Stimulated activated CD8-positive, alpha-beta memory T cell treated with anti-CD3 and anti-CD28 coated beads, Interleukin-4, amount 100 ng/mL, for 4 hours (primary cell): ENCODE measurements at places on chromosomes 7 and 10.
A peak's percentile ranks its signal among the peaks of the same experiment; 100 is the strongest.

DNA sequence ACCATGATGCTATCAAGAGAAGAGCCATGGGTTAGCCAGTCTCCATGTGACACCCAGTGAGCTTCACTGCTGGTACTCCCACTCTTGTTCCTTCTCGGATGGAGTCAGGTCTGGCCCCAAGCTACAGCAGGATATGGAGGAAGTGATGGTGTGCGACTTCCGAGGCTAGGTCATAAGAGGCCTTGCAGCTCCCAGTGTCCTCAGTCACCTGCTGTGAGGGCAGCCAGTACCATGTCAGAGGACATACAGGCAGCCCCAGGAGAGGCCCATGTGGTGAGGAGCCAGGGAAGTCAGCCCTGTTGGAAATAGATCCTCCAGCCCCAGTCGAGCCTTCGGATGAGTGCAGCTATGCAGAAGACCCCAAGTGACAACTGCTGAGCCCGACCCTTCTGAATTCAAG lies 237.0 kb downstream of the EBF3 start:
- DNase-seq = no peak

DNA sequence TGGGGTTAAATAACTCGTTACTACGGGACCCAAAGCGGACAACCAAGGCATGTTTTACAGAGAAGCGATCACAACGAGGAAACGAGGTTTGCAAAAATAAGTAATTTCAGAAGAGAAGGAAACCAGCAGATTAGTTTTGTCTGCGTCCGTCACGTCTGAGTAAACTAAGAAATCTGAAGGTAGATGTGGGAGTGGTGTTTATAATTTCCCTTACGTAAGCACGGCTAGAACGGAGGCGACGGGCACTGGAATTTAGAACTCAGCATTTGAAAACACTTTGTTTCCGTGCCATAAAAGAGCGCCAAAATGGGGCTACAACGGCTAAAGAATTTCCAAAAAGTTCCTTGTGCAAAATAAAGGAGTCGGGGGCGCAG lies 718 bp upstream of the UMAD1 start:
- no peak for DNase-seq

GRCh38 chr10:126197036-126197543 lies 191.2 kb downstream of the ADAM12 start:
- DNase-seq = no peak

DNA sequence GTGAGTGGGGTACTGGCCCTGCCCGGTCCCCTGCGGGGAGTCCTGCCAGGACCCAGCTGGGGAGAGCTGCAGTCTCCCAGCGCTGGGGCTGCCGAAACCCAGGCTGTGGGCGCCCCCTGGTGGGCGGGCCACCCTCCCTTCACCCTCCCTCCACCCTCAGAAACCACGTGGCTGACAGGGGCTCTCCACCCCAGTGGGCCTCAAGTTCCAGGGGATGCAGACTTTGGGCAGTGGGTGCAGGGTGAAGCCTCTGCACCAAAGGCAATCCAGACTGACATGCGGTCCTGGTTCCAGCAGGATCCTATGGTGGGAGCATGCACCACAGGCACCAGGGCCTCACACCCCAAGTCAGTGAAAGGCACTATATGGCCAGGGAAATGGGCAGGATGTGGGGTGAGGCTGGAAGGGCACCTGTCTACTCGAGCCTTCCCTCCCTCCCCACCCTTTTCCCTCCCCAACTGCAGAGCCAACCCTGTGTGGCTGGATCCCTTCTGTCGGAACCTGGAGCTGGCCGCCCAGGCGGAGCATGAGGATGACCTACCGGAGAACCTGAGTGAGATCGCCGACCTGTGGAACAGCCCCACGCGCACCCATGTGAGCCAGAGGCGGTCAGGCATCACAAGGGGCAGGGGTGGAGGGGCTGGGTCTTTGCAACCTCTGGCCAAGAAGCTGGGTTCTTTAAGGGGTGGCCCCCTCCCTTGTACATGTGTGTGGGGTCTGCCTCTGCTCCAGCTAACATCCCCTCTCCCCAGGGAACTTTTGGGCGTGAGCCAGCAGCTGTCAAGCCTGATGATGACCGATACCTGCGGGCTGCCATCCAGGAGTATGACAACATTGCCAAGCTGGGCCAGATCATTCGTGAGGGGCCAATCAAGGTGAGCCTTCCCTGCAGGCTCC lies 38.8 kb downstream of the PSAP start:
- peak; percentile 62 for DNase-seq

DNA sequence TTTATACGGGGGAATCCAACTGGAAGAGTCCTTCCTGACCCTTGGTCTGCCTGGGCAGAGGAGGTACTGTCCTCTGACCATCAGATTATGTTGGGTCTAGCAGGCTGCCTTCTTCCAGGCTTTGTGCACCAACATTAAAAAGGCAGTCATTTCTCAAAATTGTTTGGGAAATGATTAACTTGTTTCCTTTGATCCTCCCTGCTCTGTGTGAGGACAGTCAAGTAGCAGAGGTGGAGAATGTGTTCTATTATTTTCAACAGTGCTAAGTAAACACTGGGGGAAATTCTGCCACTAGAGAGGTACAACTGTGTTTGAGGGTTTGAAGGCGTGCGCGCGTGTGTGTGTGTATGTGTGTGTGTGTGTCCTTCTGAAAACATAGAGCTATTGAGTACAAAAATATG lies 20.6 kb downstream of the ACSL5 start:
- no peak for DNase-seq

DNA sequence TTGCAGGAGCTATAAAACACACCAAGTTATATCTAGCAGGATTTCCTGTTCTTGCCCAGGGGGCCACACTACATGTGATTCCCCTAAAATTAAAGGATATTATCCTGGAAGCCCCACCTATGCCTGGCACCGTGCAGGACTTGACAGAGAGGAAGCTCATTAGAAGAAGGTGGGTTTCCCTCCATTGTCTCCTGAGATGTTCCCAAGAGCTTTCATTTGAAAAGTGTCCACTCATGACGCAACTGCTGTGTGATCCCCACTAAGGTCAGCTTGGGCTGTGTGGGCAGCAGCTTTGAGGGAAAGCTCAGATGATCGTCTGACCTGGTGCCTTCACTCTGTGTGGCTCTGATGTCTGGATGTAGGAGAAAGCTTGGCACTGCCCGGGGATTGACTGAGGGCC lies 53.5 kb downstream of the RAMP3 start:
- DNase-seq = no peak

DNA sequence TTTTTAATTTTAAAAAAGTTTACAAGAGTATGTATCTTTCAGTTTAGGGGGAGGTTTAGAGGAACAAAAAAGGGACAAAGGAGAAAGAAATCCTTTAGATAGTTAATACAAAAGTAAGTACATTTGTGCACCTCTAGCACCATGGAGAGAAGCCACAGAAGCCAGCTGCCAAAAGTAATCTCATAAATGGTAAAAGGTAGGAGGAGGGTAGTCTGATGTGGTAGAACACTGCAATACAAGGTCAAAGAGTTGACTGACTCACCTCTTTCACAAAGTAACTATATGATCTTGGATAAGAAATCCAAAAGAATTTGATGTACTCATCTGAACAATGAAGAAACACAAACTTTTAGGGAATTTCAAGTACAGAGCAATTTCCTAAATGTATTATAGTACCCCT lies 68.1 kb downstream of the CNOT4 start:
- no peak for DNase-seq

GRCh38 chr7:17769918-17770317 lies 170.4 kb downstream of the SNX13 start:
- DNase-seq = peak; percentile 16

GRCh38 chr7:75808106-75808505 lies 5.5 kb downstream of the CCL24 start:
- DNase-seq = no peak

- no peak for DNase-seq
Measured at GRCh38 chr7:45176886-45177731, 19.5 kb downstream of the RAMP3 start.

DNA sequence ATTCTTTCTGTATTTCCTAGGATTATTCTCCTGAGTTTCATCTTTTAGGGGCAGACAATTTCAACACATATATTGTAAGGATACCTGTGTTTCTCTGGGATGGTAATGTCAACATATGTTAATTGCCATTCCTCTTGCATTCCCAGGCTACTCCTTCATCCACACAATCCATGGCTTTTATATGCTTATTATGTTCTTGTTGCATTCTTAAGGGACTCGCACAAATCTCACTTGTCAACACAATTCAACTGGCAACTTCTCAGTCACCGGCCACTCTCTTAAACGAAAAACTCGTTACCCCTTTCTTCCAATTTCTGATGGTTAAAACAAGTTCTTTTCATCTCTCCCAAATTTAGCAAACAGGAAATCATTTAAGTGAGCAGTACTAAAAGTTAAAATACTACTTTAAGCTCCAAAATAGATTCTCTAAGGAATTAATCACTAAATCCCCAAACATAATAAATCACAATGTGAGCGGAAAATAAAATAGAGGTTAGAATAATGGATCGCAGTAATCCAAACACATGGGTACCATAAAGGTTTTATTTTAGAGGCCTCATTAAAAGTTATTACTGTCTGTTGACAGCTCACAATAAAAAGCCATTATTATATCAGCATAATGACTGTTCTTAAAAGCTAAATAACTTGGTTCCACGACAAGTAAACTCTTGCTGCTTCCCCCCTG lies 223.2 kb downstream of the ELMO1 start:
- no peak for DNase-seq

DNA sequence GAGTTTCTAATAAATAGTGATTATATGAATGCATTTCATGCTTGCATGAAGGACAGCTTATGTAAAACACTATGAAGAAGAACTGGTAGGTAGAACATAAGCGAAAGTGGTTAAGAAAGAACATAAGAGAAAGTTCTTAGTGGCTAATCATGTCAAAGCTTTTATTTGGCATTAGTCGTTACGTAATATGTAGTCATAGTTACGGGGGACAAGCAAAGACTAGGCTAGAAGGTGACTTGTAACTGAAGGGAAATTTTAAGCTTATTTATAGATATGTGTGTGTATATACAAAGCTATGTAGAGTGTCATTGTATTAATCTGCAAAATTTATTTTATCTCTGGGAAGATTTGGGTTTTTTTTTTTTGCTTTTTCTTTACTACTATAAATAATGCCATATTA lies 36.9 kb downstream of the CAPZA2 start:
- no peak for DNase-seq

DNA sequence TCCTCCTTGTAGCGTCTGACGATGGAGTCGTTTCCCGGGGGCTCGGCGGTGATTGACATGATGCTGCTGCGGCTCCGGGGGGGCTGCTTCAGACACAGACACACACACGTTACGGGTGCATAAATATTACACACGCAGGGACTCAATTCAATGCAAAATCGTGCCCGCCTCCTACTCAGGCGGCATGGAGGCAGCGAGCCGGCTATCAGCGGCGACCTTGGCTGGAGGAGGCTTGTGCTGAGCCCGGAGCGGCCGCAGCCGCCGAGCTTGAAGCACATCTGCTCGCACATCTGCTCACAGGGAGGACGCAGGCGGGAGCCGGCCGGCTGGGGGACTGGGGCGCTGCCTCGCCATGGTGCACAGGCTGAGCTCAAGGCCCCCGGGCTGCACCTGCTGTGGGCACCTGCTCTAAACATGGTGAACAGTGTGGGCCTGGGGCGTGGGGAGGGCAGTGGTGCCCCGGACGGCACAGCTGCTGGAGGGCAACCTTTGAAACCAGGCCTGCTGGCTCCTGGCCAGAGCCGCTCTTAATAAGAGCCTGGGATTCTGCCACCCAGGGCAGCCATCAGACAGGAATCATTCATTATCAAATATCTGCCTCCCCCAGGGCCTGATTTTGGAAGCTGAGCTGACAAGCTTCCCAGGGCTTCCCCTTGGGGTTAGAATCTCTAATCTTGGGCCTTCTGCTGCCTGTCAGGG lies 84.7 kb upstream of the GNA12 start:
- DNase-seq = no peak

DNA sequence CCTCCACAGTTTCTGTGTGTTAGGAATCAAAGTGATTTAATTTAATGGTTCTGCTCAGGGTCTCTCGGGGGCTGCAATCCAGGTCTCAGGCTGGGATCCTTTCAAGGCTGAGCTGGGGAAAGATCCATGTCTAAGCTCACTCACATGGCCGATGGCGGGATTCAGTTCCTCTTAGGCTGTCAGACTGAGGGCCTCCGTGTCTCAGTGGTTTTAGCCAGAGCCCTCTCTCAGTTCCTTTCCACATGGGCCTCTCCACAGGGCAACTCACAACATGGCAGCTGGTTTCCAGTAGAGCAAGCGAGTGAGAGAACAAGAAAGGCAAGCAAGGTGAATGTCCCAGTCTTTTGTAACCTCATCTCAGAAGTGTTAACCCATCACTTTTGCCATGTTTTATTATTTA lies 26.9 kb downstream of the CAV1 start:
- DNase-seq = no peak

DNA sequence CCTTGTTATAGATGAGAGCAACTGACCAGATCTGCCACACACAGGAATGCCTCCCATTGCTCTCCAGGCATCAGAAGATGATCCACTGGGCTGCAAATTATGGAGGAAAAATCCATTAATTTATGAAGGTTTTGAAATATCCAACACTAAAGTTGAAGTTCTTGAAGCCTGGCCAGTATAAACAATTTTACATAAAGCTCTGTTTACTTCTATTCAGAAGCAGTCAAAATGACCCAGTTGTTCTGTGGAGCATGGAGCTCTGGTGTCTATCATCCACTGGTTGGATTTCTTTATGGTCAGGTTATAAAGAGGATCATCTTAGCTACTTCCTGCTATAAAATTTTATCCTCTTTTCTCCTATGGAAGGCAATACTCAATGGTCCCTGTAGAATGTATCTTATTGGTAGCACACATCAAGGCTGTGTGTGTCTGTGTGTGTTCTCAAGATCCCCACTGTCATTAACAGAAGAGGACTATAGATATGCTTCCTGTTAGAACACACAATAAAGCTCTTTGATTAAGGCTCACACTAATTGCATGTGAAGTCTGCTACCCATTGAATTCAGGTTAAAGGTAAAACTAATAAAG lies 747.4 kb downstream of the SUGCT start:
- DNase-seq = no peak

DNA sequence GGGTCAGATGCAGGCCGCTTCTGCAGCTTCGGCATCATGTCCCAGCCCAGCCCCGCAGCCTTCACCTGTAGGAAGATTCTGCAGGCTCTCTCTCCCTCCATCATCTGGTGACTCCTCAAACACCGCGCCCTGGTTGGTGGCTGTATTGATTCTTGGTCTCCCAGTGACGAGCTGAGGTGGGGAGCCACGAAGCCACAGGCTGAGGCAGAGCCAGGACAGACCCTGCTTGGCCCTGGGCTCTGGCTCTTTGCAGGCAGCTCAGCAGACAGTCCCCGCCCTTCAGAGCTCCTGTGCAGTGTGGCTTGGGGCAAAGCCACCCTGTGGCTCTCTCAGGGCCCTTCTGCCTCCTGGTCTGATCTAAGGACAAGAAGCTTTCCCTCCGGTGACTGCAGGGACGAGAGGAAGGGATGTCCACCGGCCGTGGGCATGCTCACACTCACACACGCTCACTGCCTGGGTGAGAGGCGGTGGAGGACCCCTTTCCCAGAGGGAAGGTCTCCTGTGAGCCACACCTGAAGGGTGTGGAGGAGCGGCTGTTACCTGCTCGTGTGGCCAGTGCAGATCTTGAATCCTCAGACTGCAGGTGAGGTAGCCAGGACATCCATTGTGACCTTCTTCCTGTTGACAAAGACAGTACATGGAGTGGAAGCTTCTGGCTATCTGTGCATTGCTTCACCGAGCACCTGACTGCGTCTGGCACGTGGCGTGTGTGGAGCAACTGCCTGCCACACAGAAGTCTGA lies 79.6 kb downstream of the INPP5A start:
- no peak for DNase-seq
